ENCODE measurements at places on chromosomes 3 and 15.
A peak's percentile ranks its signal among the peaks of the same experiment; 100 is the strongest.

- DNase-seq: no peak
Measured at GRCh38 chr3:58084788-58085543, 76.7 kb downstream of the FLNB start.

GRCh38 chr15:101165905-101166471 lies 85.9 kb downstream of the CHSY1 start:
- DNase-seq: no peak

DNA sequence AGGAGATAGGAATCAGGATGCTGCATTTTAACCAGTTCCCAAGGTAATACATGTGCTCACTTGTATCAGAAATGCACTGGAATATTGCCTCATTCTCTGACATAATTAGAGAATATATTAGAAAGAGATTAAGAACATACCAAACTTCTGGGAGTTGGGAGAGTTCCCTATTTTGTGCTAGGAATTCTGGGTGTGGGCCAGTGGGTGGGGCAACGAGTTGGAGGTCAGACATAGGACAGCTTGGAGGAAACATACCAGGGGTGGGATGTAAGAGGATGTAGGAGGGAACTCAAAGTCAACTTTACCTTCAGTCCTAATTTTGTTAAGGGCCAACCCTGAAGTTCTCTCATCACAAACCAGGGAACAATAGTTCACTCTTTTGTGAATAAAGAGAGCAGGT lies 83.6 kb downstream of the SLC7A14 start:
- no peak for DNase-seq

DNA sequence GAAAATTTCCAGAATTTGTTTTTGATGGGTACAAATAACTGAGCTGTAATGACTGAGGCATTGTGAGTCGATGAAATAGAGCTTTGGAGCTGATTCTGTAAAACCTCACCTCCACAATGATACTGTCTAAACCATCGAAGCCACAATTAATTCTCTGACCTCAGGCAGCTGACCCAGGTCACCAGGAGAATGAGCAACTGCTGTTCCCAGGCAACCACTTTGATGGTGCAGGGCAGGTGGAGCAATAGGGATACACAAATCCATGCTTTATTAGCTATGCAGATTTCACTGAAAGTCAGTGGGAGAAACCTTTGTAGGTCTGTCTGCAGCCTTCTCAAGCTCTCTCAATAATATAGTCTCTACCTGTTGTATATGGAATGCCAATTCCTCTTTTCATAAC lies 204.4 kb downstream of the RYR3 start:
- DNase-seq: no peak

DNA sequence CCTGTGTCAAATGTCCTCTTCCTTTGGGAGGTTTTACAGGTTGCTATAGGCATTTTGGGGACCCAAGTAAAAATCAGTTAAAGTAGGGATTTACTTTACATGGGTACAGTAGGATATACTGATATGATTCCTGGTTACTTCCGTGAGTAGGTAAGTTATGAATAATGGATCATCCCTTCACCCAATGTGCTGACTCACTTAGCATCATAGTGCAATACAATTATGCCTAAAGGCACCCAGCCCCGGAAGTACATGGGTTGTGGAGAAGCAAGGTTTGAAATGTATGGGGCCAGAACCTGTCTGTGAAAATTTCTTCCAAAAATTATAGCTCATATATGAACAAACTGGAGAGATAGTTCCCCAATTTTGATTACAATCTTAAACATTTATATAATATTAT lies 64.0 kb downstream of the GLB1 start:
- no peak for DNase-seq

GRCh38 chr3:133570139-133570936 lies 3.1 kb upstream of the CDV3 start:
- DNase-seq: no peak

DNA sequence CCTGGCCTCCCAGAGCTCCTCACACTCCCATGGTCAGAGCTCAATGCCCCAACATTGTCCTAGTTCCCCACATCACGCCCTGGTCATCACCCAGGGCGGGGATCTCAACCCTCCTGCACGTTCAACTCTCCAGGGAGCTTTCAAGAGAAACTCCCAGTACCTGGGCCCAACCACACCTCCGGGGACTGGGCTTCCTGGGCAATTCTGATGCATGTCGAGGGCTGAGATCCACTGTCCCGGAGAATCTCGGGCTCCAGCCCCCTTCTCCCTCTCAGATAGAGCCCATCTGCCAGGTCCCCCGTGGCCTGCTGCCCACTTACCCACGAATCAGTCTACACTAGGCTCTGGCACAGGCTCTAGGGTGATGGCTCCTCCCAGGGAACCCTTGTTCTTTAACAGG lies 39.2 kb downstream of the UMPS start:
- DNase-seq: no peak

DNA sequence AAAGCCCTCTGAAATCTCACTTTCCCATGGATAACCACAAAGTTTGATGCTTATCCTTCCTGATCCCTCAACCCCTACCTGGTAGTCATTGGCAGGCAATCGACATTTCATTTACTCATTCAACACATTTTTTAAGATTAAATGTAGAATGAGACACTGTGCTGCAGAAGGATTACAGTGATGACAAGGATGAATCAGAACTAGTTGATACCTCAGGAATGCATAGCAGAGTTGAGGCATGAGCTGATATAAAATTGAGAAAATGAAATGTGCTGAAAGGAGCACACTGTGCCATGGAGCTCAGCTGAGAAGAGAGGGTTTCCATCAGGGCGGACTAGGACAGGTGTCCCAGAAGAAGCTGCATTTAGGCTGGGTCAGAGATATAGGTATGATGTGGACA lies 48.9 kb upstream of the ACTL6A start:
- DNase-seq: no peak

DNA sequence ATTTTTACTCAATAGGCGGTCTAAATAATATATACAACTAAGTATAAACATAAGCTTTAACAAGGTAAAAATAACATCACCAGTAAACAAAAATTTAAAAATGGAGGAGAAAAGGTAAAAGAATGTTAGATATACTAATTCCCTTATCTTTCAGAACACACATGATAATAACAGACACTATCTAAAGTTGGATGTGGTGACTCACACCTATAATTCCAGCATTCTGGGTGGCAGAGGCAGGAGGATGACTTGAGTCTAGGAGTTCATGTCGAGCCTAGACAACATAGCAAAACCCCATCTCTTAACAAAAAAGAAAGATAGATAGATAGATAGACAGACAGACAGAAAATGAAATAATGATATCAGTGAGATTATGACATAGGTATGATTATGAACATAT lies 85.1 kb downstream of the STAG1 start:
- no peak for DNase-seq

DNA sequence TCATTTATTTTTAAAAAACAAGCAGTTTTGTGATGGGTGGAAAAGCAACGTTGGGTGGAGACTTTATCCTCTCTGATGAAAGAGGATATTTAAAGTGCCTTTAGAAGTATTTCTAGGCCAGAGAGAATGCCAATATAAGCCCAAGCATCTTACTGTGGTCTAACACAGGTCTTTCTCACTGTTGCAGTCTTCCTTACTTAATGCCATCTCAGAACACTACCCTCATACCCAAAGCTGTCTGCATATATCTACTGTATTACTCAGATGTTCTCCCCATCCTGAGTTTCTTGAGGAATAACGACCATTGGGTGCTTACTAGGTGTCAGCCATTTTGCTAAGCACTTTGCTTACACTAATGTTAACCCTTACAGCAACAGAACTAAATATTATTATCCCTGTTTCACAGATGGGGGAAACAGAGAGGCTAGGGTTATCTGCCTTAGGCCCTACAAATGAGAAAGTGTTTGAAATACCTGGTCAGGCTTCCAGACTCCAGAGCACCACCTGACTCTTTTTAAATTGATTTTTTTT lies 29.8 kb upstream of the EBLN2 start:
- no peak for DNase-seq

GRCh38 chr15:89068325-89068784 lies 19.9 kb upstream of the ABHD2 start:
- peak; percentile 47 for DNase-seq

- no peak for DNase-seq
Measured at GRCh38 chr15:74762791-74763150, 14.1 kb downstream of the CYP1A2 start.

DNA sequence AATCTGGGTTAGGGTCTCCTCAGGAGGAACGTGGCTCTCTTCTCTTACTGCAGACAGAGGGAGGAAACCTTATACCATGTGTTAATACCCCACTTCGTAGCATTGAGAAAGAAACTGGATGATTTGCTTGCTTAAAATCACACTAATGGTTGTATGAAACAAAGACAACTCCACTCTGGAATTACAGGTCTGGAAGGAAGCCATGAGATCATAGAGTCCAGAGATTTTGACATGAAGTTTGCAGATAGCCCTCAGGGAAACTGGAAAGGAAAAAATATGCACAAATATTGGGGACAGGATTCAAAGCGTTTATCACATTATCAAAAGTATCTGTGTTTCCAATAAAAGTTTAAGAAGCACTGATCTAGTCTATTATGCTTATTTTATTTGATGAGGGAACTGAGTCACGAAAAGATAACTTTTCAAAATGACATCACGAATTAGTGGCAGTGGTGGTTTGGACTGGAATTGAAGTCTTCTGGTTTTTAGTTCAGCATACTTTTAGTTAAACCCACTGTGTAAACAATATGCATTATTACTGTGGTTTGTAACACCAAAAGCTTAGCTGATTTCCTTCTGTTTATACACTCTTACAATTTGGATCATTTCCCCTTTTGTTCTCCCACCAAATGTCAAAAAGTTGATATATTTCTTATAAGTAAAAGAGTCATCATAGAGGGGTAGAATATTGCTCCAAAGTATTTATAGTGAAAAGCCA lies 16.8 kb downstream of the FGF7 start:
- DNase-seq: no peak

DNA sequence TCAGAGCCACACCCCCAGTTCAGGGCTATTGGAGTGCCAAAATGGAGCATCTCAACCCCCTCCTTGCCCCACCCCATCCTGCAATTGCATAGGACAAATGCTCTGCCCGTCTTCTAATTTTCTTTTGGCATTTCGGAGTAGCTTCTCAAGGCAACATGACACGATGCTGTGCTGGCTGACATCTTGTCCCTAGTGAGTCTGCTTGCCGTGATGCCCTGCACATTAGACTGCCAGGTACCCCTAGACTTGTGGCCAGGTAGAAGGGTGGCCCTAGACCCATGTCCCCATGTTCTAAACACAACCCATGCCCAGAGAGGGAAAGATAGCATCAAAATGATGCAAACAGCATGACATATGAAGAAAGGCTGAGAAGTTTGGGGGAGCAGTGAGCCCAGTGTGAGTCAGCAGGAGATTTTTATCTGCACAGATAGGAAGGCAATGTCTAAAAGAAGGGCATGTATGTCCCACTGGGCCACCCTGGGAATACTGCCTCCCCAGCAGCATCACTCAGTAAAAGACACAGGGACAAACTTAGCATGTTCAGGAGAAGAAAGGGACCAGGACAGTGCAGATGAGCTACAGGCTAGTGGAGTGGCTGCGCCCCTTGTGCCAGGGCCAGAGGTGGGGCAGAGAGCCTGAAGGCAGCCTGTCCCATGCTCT lies 36.8 kb downstream of the CA12 start:
- no peak for DNase-seq

- no peak for DNase-seq
Measured at GRCh38 chr3:14991818-14992612, 44.6 kb downstream of the NR2C2 start.

DNA sequence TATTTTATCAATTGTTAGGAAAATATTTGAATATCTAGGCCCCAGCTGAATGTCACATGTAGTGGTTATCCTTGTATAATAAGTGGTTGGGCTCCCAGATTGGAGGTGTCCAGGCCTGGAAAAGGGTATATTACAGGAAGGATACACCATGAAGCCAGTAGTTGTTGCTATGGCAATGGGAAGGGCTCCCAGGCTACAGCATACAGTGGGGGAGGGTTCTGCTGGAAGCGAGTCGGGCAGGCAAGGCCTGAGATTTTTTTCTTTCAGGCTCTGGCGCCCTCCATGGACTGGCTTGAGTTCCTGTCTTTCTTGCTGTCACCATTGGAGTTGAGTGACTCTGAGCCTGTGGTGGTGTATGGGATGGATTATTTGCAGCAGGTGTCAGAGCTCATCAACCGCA lies 8.9 kb downstream of the ECE2 start:
- no peak for DNase-seq

DNA sequence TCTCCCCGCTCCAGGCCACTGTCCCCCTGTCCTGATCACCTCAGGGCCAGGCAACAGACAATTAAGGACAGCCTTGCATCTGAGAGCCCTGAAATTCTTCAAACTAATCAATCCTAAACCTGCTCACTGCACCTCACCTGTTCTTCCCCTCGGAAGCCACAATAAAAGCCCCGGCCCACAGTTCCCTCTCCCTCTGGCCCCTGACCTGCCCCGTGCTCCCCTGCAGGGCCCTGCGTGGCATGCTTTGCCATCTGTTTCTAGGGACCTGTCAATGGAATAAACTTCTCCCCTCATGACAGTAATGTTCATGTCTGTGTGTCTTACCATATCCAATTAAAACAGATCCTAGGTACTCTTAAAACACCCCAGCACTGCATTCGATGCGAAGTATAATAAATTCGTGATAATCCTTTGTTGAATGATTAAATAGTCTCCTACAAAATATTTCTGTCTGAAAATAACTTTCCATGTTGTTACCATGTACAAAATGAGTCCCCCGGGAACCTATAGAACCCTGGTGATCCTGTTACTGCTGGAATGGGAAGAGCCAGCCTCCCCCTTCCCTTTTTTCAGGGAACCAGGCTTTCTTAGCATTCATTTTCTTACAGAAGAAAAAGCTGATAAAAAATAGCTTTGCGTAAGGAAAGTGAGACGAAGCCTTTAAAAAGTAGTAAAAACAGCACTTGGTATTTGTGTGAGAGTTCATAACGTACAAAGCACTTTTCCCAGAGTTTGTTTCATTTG lies 59.0 kb downstream of the ABTB1 start:
- no peak for DNase-seq

- no peak for DNase-seq
Measured at GRCh38 chr15:86231864-86232721, 152.4 kb downstream of the AGBL1 start.

DNA sequence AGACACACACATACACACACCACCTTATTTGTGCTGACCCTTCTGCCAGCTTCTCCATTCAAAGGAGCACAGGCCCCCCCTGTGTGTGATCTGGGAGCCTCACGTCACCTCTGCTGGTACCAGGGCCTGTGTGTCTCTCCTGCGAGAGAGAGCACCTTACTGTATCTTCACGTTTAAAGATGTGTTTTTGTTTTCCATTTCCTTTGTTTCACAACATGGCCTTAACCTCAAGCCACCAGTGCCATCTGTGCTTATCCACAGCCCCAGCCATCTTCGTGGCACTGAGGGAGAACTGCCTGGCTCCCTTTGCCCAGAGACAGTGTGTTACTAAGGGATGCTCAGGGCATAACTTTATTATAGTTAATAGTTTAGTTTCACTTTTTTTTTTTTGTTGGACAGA lies 52.3 kb downstream of the ABHD2 start:
- DNase-seq: no peak

DNA sequence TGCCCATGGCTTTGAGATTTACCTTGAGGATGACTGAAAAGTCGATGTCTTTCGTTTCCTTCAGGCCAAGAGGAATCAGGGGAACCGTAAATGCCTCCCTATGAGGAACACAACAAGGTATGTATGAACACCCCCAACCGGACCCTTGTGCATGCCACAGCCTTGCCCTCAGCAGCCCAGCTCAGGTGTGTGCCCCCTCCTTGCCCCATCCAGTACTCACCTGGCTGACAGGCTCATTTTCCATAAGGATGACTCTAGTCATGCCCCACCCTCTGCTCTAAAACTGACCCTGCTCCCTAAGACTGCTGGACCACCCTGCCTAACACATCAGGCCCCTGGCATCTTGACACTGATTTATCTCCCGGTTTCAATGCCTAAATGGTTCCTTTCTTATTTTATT lies 270.0 kb downstream of the GOLGA6L6 start:
- no peak for DNase-seq

Data from stimulated activated CD4-positive, alpha-beta T cell treated with anti-CD3 and anti-CD28 coated beads, Interleukin-12 subunit alpha, Interleukin-12 subunit beta, amount 100 ng/mL, for 24 hours (primary cell).